ENCODE measurements at places on chromosomes 7 and 10.

DNA sequence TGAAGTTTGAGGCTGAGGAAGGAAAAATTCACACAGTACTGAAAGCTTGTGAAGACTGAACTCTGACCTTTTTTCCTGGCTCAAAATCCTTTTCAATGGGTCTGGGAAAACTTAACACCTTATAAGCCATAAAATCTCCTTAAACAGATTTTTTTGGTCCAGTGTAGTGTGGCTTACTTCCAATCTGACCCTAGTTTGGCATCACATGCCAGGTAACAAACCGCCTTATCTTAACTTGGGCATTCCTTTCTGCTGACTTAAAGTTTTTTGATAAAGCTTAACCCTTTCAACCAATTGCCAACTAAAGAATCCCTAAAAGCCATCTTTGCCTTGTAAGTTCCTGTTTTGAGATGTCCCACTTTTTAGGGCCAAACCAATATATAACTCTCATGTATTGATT, 13.2 kb upstream of the ITPRID1 start:
- no peaks in the 10 kb centered on the region for H3K4me1 ChIP-seq
- no peaks in the 10 kb centered on the region for H3K36me3 ChIP-seq
- DNase-seq: no peak
- no peak overlapping the region for H3K27ac ChIP-seq
- H3K4me3 ChIP-seq: no peak overlapping the region

GRCh38 chr10:84562592-84562991, 234.2 kb downstream of the CCSER2 start:
- DNase-seq: no peak
- no peaks in the 10 kb centered on the region for H3K4me1 ChIP-seq
- H3K36me3 ChIP-seq: no peaks in the 10 kb centered on the region
- no peak overlapping the region for H3K4me3 ChIP-seq

- no peak overlapping the region for H3K4me3 ChIP-seq
- H3K36me3 ChIP-seq: no peaks in the 10 kb centered on the region
- peaks cover 27% of the 10 kb centered on the region for H3K27me3 ChIP-seq
- DNase-seq: no peak
These were observed 32.5 kb upstream of the KNDC1 start for GRCh38 chr10:133127291-133128125.

- no peak overlapping the region for H3K27ac ChIP-seq
- no peaks in the 10 kb centered on the region for H3K36me3 ChIP-seq
- no peak for DNase-seq
- H3K4me3 ChIP-seq: no peak overlapping the region
- no peaks in the 10 kb centered on the region for H3K4me1 ChIP-seq
These were observed 37.3 kb downstream of the TMEM60 start for GRCh38 chr7:77760809-77761453.

- H3K36me3 ChIP-seq: no peaks in the 10 kb centered on the region
- no peaks in the 10 kb centered on the region for H3K27me3 ChIP-seq
These were observed 90.7 kb downstream of the GNAI1 start for GRCh38 chr7:80225361-80225760.

DNA sequence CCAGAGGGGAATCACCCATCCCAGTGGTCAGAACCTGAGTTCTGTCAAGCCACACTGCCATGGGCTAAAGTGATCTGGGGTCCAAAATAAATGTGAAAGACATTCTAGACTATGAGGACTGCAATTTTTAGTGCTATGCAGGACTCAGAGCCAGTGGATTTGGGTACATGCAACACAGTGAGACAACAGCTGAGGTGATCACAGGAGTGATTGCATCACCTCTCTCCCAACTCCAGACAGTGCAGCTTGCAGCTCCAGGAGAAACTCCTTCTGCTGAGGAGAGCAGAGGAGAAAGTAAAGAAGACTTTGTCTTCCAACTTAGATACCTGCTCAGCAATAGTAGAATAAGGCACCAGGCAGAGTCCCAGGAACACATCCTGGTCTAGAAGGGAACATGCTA, 682.0 kb upstream of the POT1 start:
- H3K4me3 ChIP-seq: no peak overlapping the region
- H3K36me3 ChIP-seq: no peaks in the 10 kb centered on the region
- H3K4me1 ChIP-seq: no peaks in the 10 kb centered on the region
- no peaks in the 10 kb centered on the region for H3K27me3 ChIP-seq
- no peak for DNase-seq

DNA sequence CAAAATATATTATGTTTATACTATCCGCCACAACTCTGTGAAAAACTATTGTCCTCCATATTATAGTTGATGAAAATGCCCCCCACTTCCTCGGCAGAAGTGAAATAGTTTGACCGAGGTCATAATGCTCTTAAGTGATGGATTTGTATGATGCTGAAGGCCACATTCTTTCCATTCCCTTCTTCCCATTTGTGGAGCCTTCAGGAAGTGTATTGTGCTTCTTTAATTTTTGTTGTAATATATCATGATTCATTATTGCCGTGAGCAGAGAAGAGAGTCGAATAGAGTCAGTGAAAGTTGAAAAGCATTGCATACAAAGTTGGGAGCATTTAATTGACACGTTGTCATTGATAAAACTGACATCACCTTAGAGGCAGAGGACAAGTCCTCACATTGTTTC, 460.3 kb downstream of the SUGCT start:
- H3K36me3 ChIP-seq: no peaks in the 10 kb centered on the region
- H3K27ac ChIP-seq: no peak overlapping the region
- H3K4me1 ChIP-seq: peaks cover 14% of the 10 kb centered on the region

DNA sequence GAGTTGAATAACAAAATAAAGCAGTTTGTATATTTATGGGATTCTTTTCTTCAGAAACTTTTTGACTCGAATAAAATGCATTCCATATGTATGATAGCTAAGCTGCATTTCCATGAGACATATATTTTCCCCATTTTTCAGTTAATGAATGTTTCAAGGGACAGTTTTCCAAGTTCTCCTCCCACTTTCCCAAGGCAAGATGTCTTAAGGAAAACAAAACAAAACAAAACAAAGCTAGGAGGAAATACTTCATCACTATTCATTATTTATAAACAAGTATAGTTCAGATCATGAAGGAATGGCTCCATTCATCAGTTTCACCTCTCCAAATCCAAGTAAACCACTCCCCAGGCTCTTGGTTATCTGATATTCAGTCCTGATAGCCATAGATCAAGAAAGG, 261.0 kb downstream of the WDR11 start:
- DNase-seq: no peak
- peaks cover 2% of the 10 kb centered on the region for H3K27me3 ChIP-seq
- H3K4me3 ChIP-seq: no peak overlapping the region
- no peak overlapping the region for H3K27ac ChIP-seq
- no peaks in the 10 kb centered on the region for H3K36me3 ChIP-seq
- H3K4me1 ChIP-seq: peaks cover 8% of the 10 kb centered on the region

DNA sequence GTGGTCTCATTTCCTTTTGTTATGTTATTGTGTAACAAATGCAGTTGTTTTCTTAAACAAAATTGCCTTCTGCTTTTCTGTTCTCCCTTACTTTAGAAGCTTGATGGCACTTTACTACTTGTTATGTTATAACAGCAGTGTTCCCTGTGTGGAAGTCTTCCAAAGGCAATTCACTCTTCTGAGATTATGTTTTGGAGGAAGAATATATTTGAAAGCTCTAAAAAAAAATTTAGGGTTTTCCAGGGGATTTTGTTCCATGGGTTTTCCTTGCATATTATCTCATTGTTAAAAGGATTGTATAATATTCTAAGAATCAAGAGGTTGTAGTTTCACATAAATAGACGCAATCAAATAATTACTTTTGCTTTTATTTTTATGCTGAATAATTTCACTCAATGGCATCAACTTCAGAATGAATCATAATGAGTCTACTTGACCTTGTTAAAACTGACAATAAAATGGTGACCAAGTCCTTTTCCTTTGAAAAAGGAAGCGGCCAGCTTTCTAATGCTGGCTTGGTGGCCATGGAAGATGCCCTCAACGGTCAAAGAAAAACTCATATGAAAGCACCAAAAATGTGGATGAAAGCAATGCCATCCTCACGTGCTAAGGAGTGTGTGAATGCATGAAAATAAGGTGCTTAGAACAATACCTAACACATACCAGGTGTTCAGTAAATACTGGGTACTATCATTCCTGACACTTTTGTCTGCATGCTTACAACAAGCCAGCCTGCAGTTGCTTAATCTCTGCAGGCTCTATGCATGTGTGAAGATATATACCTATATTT, 92.4 kb upstream of the KLF6 start:
- H3K4me1 ChIP-seq: peaks cover 11% of the 10 kb centered on the region
- DNase-seq: no peak
- peaks cover 2% of the 10 kb centered on the region for H3K36me3 ChIP-seq
- H3K27ac ChIP-seq: no peak overlapping the region
- no peak overlapping the region for H3K4me3 ChIP-seq

DNA sequence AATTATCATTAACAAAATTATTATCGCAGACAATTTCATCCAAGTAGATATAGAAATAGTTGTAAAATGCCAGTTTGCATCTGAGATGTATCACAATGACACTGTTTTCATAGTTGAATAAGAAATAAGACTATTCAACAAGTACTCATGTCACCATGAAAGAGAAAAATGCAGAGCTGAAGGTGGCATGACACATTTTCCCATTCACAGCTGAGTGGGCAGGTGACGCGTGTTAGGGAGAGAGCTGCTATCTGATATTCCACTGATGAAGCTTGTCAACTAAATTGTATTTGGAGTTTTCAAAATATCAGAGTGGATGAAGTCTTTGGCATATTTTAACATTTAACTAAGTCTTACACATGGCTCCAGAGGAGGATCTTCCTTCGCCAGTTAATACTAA, 70.3 kb upstream of the HDAC9 start:
- no peak for DNase-seq
- no peaks in the 10 kb centered on the region for H3K27me3 ChIP-seq
- H3K4me1 ChIP-seq: peaks cover 38% of the 10 kb centered on the region
- H3K36me3 ChIP-seq: no peaks in the 10 kb centered on the region
- no peak overlapping the region for H3K4me3 ChIP-seq

GRCh38 chr10:48937796-48938195, 1.8 kb downstream of the LRRC18 start:
- H3K27me3 ChIP-seq: peaks cover 2% of the 10 kb centered on the region
- no peaks in the 10 kb centered on the region for H3K36me3 ChIP-seq
- peaks cover 24% of the 10 kb centered on the region for H3K4me1 ChIP-seq
- no peak overlapping the region for H3K4me3 ChIP-seq

GRCh38 chr10:119687192-119688032, 36.2 kb downstream of the BAG3 start:
- H3K27ac ChIP-seq: peak overlapping the region; percentile 16
- peak; percentile 33 for DNase-seq
- no peaks in the 10 kb centered on the region for H3K36me3 ChIP-seq

- DNase-seq: no peak
- no peaks in the 10 kb centered on the region for H3K4me1 ChIP-seq
- H3K27me3 ChIP-seq: no peaks in the 10 kb centered on the region
- no peak overlapping the region for H3K27ac ChIP-seq
These were observed 20.9 kb upstream of the ACSL5 start for GRCh38 chr10:112353046-112353445.

DNA sequence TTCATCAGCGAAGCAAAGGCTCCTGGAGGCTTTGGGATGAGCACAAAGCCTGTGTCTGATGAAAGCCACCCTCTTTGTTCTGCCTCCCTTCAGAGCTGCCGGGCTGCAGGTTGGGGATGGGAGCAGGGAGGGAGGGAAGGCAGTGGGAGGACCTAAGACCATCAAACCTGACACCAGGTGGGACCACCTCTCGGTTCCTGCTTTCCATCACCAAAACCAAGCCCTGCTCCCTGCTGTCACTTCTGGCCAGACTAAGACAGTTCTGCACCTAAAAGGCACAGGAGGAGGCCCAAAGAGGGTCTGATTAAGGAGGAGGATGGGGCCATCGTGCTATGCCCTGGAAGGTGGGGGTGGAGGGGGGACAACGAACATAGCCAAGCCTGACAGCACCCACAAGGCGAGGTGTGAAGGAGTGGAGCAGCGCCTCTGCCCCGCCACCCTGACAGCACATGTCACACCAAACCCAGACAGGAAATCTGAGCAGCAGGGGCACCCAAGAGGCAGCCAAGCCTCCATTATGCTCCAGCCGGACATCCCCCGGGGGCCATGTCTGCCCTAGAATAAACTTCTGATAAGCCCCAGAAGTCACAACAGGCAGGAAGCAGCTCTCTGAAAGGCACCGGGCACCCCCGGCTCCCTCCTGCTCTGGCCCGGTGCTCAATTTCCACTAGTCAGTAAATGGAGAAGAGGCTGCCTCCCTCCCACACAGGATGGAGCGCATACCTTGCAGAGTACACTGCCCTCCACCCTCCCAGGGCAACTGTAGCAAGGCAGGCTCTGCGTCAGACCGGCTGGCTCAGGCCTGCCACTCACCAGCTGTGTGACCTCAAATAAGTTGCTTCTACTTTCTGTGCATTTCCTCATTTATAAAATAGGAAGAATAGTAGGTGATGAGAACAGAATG, 48.9 kb downstream of the DLG5 start:
- H3K27me3 ChIP-seq: no peaks in the 10 kb centered on the region
- peak overlapping the region; percentile 76 for H3K27ac ChIP-seq
- DNase-seq: peak; percentile 22
- H3K4me1 ChIP-seq: peaks cover 49% of the 10 kb centered on the region

GRCh38 chr10:43925793-43926192, 277.1 kb upstream of the ZNF32 start:
- DNase-seq: no peak
- no peak overlapping the region for H3K4me3 ChIP-seq
- H3K27me3 ChIP-seq: no peaks in the 10 kb centered on the region
- no peaks in the 10 kb centered on the region for H3K4me1 ChIP-seq
- H3K36me3 ChIP-seq: no peaks in the 10 kb centered on the region
- no peak overlapping the region for H3K27ac ChIP-seq

DNA sequence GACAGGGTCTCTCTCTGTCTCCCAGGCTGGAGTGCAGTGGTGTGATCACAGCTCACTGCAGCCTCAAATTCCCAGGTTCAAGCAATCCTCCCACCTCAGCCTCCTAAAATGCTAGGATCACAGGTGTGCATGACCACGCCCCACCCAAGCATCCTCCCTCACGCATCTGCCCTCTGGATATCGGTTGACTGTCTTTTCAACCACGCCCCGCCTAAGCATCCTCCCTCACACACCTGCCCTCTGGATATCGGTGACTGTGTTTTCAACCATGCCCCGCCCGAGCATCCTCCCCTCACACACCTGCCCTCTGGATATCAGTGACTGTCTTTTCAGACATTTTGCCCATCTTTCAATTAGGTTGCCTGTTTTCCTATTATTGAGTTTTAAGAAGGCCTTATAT, 140.5 kb downstream of the MAD1L1 start:
- H3K4me3 ChIP-seq: no peak overlapping the region
- peak overlapping the region; percentile 11 for H3K27ac ChIP-seq
- H3K4me1 ChIP-seq: peaks cover 11% of the 10 kb centered on the region

DNA sequence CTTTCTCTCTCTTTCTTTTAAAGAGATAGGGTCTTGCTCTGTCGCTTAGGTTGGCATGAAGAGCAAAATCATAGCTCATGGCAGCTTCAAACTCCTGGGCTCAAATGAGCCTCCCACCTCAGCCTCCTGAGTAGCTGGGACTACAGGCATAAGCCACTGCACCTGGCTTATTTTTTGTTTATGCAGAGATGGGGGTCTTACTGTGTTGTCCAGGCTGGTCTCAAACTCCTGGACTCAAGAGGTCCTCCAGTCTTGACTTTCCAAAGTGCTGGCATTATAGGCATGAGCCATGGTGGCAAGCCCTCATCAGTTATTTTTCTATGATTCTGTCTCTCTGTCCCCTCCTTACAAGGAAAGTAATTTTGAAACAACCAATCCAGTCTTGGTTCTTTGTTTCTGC, 1.1 kb upstream of the BAG3 start:
- H3K4me3 ChIP-seq: peak overlapping the region; percentile 95
- DNase-seq: no peak
- peak overlapping the region; percentile 48 for H3K27ac ChIP-seq
- H3K36me3 ChIP-seq: no peaks in the 10 kb centered on the region
- peaks cover 40% of the 10 kb centered on the region for H3K4me1 ChIP-seq
- H3K27me3 ChIP-seq: no peaks in the 10 kb centered on the region

GRCh38 chr10:45380903-45381620, 7.0 kb downstream of the ALOX5 start:
- DNase-seq: no peak
- H3K36me3 ChIP-seq: no peaks in the 10 kb centered on the region
- H3K4me3 ChIP-seq: no peak overlapping the region
- H3K4me1 ChIP-seq: no peaks in the 10 kb centered on the region
- H3K27me3 ChIP-seq: peaks cover 25% of the 10 kb centered on the region
